ENCODE measurements at places on chromosomes 7 and 10.

DNA sequence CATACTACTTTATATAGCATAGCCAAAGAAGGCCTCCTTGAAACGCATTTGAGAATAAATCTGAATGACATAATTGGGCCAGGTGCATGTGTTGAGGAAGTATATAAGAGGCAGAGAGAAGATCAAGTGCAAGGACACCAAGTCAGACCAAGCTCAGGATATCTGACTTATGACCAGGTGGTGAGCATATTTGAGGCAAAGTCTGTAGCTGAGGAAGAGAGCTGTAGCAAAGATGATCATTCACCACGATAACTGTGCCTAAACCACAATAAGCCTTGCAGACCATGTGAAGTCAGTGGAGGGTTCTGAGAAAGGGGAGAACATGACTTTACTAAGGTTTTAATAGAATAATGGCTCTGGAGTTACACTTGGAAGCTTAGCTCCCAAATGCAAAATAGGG lies 292.3 kb downstream of the SORCS1 start:
- DNase-seq = no peak

DNA sequence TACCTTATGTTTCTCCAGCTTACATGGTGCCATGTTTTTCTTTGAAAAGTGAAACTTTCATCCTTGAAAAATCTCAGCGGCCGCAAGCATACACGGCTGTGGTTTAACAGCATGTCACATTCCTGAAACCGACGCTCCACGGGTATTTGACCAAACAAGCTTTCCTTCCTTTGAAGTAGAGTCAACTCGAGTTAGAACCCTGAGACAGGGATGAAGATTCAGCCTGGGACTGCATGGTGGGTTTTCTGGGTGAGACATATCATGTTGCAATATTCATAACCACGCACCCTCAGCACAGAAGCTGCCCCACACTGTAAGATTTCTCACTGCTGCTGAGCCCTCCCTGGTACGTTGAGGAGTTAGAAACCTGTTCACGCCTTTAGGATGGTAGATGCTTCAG lies 8.1 kb downstream of the CYP26A1 start:
- DNase-seq = no peak

GRCh38 chr10:26357203-26357602 lies 80.9 kb upstream of the APBB1IP start:
- no peak for DNase-seq

DNA sequence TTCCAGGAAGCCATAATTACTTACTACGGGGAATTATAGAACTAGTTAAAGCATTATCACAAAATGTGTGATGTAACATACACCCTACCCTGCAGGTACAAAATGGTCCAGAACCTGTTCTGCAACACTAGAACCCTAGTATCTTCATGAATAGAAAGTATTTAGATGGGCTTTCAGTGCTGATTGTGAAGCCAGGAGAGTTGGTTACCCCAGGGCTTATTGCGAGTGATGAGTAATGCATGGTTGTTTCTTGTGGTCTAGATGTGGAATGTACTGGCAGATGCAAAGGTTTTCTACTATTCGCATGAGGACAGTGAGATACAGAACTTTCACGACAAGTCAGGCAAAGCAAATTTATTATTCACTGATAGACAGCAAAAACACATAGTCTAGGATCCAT lies 33.6 kb upstream of the AGR3 start:
- DNase-seq = no peak

- DNase-seq = no peak
These were observed 260.8 kb downstream of the SNX13 start for GRCh38 chr7:17679458-17679857.

DNA sequence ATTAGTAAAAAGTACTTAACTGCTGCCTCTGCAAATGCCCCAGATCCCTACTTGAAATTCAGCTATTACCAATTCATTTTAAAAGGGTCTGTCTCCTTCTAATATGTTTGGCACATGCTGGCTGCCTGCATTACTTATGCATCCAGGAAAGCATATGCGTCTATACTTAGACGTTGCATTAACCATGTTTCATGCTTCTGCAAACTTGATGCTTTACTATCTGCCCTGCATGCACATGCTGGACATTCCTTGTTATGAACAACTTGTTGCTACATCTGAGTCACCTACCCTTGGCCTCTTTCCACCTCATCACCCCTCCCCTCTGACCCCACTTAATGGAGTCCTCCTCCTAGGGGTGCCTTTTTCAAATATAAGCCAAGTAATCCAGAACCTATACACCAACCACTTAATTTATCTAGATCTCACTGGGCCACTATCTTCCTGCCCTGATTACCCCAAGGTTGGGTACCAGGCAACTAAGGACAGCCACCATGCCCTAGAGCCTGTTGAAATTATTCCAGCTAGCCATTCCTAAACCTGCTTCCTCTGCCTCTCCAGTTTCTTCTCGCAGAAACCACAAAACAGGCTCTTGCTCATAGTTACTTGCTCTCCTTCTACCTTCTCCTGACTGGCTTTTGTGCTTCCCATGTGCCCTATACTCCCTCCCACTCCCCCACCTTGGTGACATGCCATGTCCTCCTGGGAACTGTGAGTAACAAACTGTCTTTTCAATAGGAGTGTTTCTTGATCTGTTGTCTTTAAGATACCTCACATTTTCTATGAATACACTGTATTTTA lies 1187.9 kb downstream of the REEP3 start:
- no peak for DNase-seq

GRCh38 chr10:113273181-113274163 lies 279.4 kb upstream of the HABP2 start:
- DNase-seq = no peak

GRCh38 chr7:127152423-127152822 lies 100.3 kb downstream of the GRM8 start:
- no peak for DNase-seq

DNA sequence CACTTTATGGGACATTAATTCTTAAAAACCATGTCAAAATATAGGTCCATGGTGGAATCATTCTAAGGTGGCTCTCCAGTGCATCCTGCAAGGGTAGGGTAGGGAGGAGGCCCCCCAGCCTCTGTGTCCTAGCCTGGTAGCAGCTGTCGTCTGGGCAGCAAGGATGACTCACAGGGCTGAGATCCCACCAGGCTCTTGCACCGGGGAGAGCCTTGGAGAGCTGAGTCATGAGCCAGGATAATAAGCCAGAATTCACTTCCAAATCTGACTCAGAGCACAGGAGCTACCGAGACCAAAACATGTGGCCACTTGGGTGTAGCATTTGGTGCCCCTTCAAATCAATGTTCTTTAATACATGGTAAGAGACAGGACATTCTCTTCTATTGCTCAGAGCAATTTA lies 298.5 kb downstream of the NEBL start:
- DNase-seq = no peak

DNA sequence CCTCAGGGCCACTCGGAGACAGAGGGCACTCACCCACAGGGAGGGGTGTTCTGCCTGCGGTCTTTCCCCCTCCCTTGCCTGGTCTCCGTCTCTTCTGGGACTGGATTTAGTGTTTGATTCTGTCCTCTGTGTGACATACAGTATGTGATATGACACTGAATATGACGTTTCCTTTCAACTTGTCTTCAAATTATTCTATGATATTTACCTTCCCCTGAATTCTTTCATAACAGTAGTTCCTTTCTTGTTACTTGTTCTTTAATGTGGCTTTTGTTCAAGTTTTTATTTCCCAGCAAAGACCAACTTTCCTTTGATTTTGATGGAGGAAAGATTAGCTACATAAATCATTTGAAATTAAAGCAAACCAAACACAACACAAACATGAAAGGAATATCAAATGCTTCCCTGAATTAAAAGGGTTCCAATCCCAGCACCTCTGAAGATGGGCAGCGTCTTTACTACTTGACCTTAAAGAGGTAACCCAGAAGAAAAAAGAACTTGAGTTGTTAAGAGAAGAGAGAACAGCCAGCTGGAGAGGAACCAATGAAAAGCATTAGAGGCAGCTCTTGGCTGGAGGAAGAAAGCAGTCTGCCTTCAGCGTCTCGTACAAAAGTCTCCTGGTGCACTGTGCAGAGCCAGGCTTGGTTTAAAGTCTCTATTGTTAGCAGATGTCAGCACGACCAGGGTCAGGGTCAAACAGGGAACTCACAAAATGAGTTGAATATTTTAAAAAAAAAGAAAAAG lies 18.3 kb upstream of the RHEB start:
- DNase-seq = no peak

DNA sequence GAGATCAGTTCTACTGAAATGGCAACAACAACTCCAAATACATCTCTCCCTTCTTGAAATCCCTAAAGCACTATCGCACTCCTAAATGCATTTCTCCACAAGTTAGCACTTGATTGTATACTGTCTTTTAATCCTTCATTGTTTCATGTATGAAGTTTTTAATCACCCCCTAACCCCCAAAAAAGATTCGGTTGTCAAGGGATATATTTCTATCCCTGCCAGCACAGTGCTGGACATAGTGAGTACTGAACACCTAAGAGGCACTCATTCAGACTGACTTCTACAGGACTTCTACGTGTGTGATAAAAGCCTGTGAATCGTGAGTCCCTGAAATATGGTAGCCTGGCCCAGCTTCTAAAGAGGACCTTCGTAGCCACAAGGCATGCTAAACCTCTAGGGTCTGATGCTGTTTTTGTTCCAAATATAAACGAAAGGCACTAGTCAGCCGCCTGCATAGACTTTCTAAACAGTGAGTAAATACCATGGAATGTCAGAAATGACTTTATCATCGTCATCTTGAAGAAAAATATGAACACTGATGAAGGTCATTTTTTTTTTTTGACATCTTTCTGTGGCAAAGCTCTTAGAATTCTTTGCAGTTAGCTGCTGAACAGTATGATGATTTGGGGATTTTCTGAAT lies 14.6 kb upstream of the ZSCAN21 start:
- no peak for DNase-seq

DNA sequence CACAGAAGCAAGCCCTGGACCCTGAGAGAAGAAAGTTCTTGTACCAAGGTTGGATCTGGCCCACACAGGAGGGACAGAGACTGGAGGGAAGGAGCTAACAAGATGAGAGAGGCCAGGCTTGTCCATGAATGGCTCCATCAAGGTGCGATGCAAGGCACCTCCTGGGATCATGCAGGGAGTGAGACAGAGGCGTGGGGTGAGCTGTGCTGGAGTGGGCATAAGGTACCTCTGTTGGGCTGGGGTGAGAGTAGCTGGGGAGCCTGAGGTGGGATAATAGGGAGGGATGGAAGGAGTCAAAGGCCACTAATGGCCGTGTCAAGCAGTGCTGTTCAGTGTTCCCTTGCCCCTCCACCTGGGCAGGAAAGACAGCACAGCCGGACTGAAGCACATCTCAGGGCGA lies 9.9 kb downstream of the TMEM72 start:
- DNase-seq = no peak

GRCh38 chr7:112083776-112084355 lies 122.3 kb downstream of the DOCK4 start:
- no peak for DNase-seq

DNA sequence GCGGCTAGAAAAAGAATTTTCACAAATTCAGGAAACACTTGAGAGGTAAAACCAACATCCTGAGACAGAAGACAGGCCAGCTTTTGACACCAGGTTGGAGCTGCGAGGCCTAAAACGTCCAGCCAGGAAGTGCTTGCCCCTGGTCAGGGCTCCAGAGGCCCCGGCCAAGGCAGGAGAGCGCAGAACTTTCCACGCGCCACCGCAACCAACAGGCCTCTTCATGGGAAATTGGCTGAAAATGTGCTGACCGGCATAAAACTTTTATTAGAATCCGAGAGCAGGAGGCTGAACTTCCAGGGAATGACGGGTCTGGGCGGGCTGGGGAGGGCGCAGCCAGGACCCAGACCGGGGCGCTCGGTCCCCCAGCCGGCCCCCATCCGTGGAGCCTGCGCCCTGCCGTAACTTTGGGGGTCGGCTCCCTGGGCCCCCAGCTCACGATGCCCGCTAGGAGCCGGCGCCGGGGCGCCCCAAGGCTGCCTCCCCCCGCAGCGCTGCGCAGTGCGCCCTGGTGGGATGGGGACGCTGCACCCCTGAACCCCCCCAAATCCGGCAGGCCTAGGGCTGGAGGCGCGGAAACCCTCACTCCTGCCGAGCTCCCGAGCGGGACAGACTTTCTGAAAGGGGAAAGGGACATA lies 414.0 kb upstream of the MKI67 start:
- no peak for DNase-seq

DNA sequence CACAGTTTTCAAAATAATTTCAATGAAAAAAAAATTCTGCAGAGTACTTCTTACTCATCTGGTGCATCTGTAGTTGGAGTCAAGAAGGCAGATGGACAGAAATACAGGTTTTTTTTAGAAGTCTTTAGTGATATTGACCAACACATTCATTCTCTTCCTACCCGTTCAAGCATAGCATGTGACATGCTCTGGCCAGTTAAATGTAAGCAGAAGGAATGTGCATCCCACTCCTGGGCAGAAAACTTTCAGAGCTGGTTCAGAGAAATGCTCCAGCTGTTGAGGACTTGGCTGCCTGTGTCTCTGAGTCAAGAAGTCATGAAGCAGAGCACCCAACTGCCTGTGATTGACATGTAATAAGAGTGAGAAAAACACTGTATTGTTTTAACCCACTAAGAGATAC lies 665.3 kb upstream of the IGFBP3 start:
- no peak for DNase-seq

DNA sequence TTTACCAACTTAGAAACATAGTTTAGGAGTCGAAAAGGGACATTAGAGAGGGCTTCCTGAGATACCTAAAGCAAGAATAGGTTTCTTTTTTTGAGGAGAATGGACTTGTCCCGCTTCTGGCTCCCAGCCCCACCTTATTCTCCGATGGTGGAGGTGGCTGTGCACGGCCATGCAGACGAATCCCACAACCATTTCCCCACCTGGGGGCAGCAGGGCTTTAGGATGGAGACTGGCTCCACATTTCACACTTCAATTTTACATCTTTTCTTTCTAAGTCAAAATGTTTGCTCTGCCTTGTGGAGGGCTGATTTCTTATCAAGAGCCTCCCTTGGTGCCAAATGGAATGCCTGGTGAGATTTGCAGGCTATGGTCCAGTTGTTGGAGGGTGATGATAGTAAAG lies 118.5 kb downstream of the GLRX3 start:
- DNase-seq = no peak

DNA sequence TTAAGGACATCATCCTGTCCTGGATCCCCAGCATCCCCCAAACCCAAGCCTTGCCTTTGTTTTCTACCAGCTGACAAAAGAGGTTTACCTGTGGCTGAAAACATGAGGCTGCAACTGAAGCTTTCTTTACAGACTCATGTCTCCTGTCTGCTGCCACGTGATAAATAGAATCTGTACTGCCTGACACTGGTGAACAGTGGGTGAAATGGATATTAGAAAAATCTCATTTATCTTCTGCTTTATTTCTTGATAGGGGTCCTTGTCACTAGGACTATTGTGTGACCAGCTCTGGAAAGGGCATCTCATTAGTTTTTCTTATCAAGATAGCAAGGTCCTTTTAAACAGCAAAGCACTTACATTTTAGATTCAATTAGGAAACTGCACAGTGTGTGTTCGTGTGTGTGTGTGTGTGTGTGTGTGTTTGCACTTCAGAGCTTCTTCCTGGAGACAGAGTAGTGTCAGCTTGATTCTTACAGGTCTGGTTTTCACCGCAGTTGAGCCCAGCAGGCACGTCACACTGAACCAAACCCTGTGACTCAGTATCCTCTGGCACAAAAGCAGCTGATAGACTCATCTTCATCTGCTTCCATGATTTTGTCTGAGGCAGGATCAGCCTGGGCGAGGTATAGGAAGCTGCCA lies 373.5 kb upstream of the CELF2 start:
- no peak for DNase-seq
